ENCODE measurements at places on chromosomes 6 and 20. TPM values are rescaled to one million over a fixed set of nuclear protein-coding genes. Genes with fewer than 3 reads are reported as not detected.

GRCh38 chr20:63619505-63619904, 7.4 kb downstream of the GMEB2 start:
- DNase-seq: no peak

DNA sequence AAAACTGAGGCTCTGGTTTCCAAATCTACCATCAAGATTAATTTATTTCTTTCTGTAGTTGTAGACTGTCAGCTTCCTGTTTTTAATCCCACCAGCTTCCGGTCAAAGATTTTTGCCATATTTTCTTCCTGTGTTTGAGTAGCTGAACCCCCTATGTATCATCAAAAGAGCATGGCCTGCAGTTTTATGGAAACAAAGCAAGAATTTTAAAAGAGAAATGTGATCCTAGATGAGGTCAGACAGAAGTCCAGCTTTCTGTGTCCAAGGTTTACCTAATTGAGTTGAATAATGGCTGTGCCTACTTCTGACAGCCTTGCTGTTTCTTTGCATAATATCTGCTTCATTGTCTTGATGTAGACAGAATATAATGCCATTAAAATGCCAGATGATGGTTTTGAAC, 163.7 kb downstream of the CARMIL1 start:
- DNase-seq: no peak

DNA sequence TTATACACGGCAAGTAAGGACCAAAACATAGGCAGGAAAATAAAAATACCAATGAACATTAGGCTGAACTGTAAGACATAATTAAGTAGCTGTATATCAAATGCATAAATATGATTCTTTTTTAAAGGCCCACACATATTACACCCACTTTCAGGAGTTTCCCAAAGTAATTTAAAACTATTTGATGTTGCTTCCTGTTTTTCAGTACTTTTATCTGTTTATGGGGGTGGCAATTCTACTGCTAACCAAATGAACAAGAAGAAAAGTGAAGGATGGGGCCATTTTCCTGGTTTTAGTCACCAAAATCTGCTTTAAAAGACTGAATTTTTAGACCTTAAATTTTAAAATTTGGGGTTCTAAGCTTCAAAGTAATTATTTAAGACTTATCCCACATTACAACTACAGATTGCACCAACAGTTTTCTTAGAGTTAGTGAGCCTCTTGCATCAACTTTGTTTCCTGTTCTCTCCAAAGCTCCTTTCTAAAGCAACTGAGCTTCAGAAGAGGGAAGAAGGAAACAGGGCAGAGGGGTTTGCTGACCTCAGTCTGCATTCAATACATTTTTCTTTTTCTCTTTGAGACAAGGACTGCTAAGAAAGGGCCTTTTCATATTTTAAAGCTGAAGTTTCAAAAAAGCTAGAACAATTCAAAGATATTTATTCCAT, 191.0 kb downstream of the BACH2 start:
- no peak for DNase-seq

DNA sequence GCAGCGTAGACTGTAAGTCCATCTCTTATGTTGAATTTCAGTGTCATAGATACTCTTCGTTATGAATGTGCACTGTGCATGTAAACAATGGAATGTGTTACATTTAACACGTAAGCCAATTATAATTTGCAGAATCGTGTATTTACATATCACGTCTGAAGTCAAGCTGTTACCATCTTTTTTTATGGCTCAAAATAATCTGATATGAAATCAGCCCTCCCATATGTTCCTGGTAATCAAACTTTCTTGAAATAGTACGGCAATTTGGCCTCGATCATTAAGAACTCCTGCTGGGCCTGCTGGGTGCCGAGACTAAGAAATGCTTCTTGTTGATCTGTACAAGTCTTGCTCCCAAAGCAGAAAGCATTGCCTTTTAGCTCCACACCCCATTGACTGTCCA, 89.6 kb upstream of the DOK5 start:
- DNase-seq: no peak

GRCh38 chr6:39088331-39088730, 26.7 kb downstream of the SAYSD1 start:
- DNase-seq: peak; percentile 45

DNA sequence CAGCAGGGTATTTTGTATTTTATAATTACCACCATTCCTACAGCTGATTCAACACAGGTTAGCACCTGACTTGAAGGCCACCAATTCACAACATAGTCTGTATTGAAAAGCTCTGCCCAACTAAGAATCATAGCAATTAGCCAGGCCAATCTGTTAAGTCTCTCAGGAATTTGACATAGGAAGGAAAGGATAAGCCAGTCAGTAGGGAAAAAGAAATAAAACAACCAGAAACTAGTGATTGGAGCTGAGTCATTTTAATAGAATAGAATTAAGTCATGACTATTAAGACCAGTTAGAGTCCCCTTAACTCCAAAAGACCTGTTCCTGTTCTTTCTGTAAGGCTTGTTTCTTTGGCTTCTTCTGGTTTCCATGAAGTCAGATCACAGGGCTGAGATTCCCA, 8.1 kb downstream of the RANBP9 start:
- no peak for DNase-seq

GRCh38 chr20:49562311-49563014, 5.5 kb downstream of the PTGIS start:
- DNase-seq: no peak

DNA sequence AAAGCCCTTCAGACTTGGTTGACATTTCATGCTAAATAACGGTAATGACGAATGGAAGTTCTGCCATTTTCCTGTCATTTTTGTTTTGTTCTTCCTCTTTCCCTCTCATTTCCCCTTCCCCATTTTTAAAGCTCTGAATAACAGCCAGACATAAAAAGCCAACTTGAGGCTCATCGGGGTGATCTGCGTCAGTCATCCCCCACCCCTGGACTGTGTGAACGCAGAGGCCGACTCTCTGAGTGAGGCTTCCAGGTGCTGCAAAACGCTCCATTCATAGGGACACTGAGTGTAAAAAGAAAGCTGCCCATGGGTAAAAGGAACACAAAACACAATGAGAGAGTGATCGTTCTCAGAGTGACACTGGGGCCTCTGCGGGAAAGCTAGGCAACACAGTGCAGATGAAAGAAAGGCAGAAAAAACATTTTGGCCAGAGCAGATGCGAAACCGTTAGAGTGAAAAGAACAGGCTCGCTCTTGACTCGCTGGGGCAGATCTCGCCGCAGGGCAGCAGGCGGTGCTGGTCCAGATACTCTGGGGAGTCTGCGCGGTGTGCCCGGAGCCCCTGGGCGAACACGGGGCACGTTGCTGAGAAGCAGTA, 684.8 kb downstream of the QKI start:
- DNase-seq: no peak

GRCh38 chr6:163702736-163703135, 288.2 kb downstream of the QKI start:
- no peak for DNase-seq

DNA sequence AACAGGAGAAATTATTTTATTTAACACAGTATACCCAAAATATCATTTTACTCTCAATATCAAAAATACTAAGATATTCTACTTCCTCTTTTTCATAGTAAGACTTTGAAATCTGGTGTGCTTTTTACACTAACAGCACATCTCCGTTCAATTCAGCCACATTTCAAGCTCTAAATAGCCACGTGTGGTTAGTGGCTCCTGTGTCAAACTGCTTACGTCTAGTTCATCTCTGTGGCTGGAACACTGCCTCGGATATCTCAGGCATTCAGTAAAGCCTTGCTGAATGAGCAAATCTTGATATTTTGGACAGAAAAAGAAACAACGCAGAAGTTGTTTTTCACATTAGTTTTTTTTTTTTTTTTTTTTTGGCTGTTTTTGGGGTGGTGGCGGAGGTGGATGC, 136.1 kb downstream of the EYA4 start:
- DNase-seq: no peak

GRCh38 chr6:40187535-40188144, 253.4 kb upstream of the MOCS1 start:
- DNase-seq: no peak

GRCh38 chr6:135423649-135424128, 73.9 kb downstream of the AHI1 start:
- DNase-seq: peak; percentile 79

DNA sequence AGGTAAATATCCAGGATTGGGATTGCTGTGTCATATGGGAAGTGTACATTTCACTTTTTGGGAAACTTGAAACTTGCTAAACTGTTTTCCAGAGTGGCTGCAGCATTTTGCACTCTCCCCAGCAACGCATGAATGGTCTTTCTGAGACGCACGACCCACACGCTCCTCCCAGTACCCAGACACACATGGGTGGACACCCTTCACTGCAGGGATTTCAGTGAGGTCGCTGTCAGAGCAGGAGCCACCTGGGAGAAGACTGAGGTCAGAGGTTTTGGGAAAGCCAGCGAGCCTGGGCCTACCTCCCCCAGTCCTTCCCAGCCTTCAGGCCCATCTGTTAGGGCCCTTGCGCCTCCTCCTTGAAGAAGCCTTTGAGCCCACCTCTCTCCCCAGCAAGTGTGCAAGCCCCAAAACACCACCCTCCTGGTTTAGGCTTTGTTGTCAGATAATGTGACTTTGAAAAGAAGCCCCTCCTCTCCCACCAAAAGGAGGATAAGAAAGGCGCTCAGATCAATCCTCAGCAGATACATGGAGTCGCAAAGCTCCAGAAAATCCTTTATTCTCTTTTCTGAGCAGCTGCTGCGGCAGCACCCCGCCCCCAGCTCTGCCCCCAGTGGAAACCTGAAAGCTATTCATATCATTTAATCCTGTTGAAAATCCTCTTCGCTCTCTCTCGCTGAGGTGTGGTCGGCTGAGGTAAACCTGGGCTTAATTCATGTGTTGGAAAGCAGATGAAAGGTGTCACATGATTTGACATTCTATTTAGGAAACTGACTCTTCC, 12.7 kb upstream of the JAG1 start:
- no peak for DNase-seq

GRCh38 chr20:41373931-41374920, 7.6 kb upstream of the EMILIN3 start:
- DNase-seq: no peak

GRCh38 chr6:136771306-136771705, 21.0 kb downstream of the MAP3K5 start:
- DNase-seq: no peak

DNA sequence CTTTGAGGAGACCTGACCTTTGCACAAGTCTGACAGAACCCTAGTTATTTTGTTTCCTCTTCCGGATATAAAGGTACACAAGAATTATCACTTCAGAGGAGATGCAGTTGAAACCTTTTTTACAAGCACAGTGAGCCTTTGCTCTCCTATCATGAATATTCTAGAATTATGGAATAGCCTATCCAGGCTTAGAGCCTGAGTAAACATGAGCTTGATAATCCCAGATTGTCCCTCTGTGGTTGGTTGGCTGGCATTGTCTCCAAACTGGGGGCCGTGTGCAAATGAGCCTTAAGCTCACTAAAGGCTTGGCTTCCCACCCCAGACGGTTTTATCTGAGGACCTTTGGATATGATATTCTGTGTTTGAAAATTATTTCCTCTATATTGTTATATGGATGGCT, 32.0 kb downstream of the BTBD3 start:
- no peak for DNase-seq

DNA sequence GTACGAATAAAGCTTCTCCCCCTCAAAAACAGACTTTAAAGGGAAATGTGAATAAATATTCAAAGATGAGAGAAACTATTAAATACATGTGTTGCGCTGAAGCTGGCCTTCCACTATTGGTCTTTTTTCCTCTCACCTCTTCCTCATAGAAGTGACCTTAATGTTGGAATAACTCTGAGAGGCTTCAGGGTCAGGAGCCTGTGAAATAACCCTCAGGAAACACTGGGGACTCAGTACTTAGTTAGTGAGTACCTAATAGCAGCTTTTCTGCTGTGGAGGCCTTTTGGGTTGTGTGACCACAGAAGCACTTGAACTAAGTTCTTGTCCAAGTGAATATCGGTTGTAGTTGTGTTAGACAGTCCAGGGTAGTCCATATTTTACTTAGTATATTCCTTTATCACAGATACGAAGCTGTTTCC, 799 bp upstream of the SHPRH start:
- peak; percentile 29 for DNase-seq

GRCh38 chr6:167832497-167833395, 6.0 kb downstream of the AFDN start:
- peak; percentile 76 for DNase-seq

DNA sequence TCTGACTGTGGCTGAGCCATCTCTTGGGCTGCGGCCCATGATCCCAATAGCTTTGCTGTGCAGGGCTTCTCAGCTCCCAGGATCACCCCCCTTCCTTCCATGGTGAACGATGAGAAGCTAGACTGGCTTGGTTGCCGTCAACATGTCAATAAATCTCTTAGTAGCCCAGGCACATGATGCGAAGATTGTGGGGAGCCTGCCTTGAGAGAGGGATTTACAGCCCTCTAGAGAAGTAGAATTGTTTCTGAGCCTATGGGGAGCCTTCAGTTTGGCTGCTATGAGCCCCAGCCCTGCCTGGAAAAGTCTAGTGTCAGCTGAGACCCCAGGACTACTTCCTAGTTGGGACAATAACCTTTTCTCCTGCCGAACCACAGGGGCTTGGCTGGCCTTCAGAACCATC, 3.3 kb upstream of the PIGT start:
- no peak for DNase-seq

- no peak for DNase-seq
Observed at GRCh38 chr6:20234136-20234535, 21.9 kb upstream of the MBOAT1 start.

GRCh38 chr20:49951151-49951550, 15.0 kb downstream of the RNF114 start:
- no peak for DNase-seq

- no peak for DNase-seq
Observed at GRCh38 chr6:121711472-121711871, 276.0 kb downstream of the GJA1 start.

The ENPP5 gene
- 1.4 TPM for total RNA-seq

The TFEB gene
- 24.0 TPM for total RNA-seq

The KIF25 gene
- total RNA-seq: not detected

The CALHM6 gene
- not detected for total RNA-seq

The HLA-DQA2 gene
- not detected for total RNA-seq

The PTGIS gene
- not detected for total RNA-seq

The MAVS gene
- total RNA-seq: 27.3 TPM

The GNAS gene
- total RNA-seq: 888 TPM

The FAM209B gene
- total RNA-seq: not detected

The ISM1 gene
- total RNA-seq: not detected

The KHDC1L gene
- not detected for total RNA-seq

The SRSF12 gene
- not detected for total RNA-seq

The TPBG gene
- total RNA-seq: 12.3 TPM

The TRAPPC3L gene
- not detected for total RNA-seq

The MCCD1 gene
- total RNA-seq: not detected

The ULBP1 gene
- total RNA-seq: 0.13 TPM

The HUS1B gene
- not detected for total RNA-seq

The RPL7L1 gene
- 63.6 TPM for total RNA-seq

The MOXD1 gene
- total RNA-seq: not detected

The BCKDHB gene
- 25.0 TPM for total RNA-seq

The RAET1L gene
- 1.5 TPM for total RNA-seq

The F13A1 gene
- not detected for total RNA-seq

The FILIP1 gene
- total RNA-seq: not detected

The OLIG3 gene
- not detected for total RNA-seq

Measured in HT-29 (cell line).